ENCODE measurements at places on chromosomes 12 and 14.

- DNase-seq, result no peak
These were observed 42.6 kb upstream of the FBRSL1 start for GRCh38 chr12:132447327-132447720.

DNA sequence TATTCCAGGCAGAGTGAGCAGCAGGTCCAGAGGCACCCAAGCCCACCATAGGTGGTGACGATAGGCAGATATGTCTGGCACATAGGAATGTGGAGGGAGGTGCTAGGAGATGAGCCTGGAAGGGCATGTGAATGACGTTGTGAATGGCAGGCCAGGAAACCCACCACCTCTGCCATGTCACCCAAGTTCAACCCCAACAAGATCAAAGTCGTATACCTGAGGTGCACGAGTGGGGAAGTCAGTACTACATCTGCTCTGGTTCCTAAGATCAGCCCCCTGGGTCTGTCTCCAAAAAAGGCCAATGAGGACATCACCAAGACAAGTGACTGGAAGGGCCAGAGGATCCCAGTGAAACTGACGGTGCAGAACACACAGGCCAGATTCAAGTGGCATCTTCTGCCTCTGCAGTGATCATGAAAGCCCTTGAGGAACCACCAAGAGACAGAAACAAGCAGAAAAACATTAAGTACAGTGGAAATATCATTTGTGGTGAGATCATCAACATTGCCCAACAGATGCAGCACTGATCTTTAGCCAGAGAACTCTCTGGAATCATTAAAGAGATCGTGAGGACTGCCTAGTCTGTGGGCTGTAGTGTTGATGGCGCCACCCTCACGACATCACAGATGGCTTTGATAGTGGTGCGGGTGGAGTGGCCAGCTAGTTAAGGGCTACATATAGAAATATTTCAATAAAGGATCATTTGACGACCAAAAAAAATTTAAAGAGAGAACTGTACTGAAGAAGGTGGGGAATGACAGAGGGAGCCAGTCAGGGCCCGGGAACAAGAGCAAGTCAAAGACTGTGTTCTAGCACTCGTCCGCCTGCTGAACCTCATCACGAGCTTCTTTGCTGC is 99.7 kb downstream of the ZFP36L1 start:
- no peak for DNase-seq

GRCh38 chr14:87131879-87132278 is 861.1 kb downstream of the GALC start:
- no peak for DNase-seq

- no peak for DNase-seq
These were observed 36.2 kb downstream of the DLK1 start for GRCh38 chr14:100762901-100763300.

- no peak for DNase-seq
These were observed 165.9 kb upstream of the ARHGAP5 start for GRCh38 chr14:31911160-31911559.

- no peak for DNase-seq
These were observed 27.7 kb upstream of the TBX3 start for GRCh38 chr12:114711689-114712152.
